ENCODE measurements at places on chromosomes 6 and 20.

- no peak for DNase-seq
Measured at GRCh38 chr20:18628330-18628920, 40.6 kb downstream of the DTD1 start.

DNA sequence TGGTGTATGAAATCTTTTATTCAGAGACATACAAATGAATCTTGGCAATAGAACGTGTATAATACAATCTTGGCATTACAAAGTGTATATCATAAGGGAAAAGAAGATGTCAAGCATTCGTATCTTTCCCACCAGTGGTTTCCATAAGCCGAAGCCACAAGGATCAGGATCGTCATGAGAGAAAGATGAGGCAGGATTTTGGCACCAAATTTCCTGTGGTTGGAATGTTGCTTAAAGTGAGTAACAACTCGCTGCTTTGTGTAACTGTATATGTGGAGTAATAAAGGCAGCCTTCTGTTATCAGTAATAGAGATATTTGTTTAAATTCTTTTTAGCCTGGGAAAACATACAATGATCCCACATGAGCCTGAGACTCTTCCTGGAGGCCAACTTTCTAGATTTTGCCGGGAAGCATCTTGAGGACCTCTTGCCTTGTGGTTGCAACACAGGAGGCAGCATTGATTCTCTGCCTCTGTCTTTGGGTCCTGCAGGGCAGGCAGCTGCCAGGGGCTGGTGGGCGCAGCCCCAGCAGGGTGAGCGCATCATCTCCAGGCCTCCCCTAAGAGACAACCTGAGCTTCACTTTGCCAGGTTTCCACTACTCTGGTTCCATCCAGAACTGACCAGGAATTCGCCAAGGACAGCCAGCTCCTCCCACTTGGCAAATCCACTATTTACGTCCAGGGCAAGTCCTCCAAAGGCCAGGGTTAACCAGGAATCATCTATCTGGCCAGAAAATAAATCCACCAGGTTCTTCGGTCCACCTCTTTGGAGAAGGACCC is 230.9 kb upstream of the SULF2 start:
- peak; percentile 100 for DNase-seq

DNA sequence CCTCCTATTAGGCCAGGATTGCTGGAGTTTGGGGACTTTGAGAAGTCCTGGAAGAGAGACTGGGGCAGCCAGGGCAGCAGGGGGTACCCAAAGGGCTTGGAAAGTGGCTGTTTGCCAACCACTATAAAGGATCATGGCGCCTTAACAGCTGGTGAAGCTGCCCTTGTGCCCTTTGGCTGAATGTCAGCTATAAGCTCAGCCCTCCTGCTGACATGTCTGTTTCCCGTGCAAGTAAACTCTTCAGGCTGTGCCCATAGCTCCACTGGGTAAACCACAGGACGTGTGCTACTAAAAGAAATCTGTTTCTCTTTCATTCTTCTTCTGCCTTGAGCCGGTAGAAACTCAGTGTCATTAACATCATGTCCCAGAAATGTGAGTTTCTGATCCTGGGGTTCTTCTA is 97.3 kb downstream of the CAP2 start:
- no peak for DNase-seq

DNA sequence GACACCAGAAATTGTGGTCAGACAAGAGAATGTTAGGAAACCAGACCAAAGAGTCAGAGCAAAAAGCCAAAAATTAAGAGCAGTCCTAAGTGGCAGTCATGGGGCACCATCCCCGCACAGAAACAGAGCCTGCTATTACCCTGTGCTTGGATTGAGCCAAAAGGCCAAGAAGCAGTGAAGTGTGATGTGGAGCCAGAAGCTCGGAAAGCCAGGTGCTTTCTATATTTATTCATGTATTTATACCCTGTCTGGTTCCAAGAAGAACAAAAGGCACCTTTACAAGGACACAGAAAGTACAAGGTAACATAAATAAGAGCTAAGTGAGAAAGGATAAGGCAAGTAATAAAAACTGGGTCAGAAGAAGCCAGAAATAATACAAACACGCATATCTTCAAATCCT is 336.2 kb upstream of the CNR1 start:
- DNase-seq = no peak

- DNase-seq = no peak
Measured at GRCh38 chr20:64001607-64002011, 20.7 kb downstream of the PRPF6 start.

DNA sequence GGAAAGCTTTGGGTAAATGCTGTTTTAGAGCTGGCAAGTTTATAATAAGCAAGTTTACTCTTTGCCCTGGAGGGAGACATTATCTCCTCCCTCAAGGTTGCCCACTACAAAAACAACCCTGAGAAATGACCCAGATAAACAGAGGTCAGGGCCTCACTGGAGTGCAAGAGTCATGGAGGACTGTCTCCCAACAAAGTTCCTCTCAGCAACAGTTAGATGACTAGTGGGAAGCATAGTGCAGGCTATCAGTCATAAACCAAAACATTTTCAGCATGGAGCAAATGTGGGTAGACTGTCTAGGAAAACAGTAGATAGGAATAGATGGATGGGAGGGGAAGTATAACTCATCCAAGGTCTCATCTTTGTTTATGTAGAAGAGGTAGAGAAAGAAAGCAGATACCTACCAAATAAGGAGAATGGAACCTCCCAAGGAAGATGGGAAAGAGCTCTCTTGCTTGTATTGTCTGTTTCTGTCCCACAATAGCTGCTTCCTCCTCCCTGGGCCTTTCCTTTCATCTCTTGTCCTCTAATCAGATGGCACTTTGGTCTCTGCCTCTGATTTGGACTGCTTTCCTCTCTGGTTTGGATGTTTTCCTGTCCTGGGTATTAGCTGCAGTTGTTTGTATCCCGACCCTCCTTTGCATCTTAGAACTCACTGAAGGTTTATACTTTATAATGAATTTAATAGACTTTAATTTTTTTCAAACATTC is 95.4 kb downstream of the WASF1 start:
- no peak for DNase-seq

DNA sequence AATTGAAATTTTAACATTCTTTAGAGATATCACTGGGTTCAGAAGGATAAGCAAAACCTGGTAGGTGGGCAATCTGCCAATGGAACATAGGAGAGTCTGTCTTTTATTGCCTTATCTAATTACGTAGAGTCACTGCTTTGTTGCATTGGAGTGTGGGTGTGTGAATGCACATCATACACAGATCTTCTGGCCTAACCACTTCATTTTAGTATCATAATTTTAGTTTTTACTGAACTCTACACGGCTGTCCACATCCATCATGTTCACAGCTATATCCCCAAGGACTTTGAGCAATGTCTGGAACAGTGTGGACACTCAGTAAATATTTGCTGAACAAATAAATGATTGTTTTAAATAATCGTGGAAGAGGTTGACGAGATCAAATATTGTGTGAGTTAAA is 104.6 kb upstream of the AKIRIN2 start:
- no peak for DNase-seq

GRCh38 chr20:2658414-2659354 is 5.3 kb downstream of the IDH3B start:
- DNase-seq = no peak

DNA sequence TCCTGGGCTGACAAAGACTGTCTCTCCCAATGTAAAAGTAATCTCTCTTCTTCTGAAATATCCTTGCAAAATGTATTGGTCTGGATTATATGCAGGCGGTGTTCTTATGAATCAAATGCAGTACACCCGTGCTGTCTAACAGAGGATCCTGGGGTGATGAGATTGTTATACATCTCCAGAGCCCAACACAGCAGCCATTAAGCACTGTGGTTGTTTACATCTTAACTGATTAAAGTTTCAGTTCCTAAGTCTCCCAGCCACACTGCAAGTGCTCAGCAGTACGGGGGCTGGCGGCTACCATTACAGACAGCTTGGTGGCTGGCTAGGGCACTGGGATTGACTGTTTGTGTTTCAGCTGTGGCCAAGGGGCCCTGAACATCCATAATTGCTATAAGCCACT is 7.0 kb downstream of the UNC93A start:
- no peak for DNase-seq

DNA sequence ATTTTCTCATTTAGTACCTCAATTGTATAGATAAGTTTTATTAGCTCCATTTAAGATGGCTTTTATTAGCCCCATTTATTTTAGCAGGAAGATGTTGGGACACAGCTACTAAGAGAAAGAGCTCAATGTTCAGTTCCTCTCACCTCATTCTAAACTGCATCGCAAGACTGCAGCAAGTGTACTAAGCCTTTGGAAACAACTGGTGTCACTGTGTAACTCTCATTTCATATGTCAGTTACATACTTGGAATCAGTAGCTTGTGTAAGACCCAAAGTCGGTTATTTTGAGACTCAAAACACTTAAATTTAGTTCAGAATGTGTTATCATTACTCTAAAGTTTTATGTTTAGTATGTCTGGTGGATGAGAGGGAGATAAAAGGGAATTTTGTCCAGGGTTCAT is 482.9 kb downstream of the BMP2 start:
- DNase-seq = no peak

DNA sequence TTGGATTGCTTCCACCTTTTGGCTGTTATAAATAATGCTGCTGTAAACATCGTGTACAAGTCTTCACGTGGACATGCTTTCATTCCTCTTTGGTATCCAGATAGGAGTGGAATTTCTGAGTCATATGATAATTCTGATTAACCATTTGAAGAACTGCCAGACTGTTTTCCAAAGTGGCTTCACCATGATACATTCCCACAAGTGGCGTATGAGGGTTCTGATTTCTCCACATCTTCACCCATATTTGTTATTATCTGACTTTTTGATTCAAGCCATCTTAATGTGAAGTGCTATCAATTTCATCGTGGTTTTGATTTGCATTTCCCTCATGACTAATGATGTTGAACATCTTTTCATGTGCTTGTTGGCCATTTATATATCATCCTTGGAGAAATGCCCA is 2.9 kb upstream of the SNRPB start:
- peak; percentile 83 for DNase-seq

DNA sequence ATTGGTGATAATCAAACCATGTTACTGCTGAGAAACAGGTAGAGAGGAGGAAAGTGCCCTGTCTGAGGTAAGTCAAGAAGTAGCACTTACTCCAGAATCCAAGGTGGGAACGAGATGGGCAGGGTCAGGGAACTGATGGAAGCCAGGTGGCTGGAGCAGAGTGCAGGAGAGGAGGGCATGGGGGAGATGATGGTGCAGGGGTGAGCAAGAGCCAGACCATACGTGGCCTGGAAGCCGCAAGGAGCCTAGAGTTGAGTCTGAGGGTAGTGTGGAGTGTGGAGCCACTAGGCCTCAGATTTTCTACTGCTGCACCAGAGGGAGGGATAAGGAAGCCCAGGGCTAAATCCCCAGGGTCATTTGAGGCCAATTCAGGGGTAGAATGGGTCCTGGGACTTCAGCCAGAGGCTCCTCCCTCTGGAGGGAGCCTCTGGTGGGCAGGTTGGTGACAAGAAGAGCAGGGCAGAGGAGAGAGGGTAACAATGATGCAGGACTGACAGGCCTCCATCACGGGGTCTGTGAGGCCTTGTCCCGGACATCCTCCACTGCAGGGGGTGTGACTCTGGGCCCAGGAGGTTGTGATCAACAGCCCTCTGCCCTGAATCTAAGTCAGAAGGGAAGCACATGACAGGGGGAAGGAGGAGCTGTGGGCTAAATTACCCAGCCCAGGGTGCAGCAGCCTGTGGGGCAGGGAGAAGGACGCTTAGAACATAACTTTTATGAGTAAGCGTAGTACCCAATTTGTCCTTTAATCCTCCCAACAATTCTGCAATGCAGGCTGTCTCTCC is 28.7 kb downstream of the COX4I2 start:
- DNase-seq = no peak

DNA sequence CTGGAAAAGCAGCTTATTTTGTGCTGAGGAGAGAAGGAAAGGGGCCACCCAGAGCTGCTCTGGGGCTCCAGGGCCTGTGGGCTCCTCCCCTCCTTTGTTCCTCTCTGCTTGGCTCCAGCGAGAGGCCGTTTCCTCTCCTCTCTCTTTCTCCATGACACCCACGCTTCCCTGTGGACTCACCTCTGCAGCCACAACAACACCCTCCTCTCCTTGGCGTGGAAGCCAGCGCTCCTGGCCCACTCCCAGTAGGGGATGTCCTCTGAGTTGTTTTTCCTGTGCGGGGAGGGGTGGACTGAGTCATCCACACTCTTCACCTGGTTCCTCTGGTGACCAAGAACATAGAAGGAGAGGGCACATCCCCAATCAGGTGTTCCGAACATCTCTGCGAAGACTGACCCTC is 4.9 kb upstream of the CDSN start:
- no peak for DNase-seq

DNA sequence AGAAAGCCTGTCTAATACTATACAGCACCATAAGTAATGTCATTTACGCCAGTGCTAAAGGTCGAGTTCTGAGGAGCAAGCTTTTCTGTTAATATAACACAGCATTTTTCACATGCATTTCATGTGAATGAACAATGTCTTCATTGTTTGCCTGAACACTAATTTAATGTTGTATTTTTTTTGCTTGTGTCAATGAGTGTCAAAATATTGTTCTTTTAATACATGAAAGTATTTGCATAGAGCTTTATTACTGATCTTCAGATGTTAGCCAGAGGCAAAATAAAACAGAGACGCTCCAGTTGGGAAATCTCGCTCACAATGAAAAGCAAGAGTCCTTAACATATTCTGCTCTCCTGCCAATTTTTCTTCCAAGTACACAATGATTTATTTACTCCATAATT is 151.8 kb downstream of the FOXC1 start:
- no peak for DNase-seq

DNA sequence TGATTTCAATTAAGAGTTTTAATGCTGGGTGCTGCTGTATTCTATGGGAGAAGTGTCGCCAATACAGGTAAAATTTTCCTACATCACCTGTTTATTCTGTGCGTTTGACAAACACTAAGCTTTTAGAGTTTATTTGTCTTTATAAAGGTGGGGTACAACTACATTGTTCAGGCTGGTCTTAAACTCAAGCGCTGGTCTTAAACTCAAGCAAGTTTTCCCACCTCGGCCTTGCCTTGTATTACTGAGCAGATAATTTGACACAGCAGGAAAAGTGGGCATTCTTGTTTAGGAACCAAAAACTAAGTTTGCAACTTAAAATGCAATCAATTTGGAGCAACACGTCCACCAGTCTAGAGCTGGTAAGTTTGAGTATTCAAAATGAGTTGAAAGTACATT is 112.9 kb upstream of the BTN3A2 start:
- DNase-seq = no peak

GRCh38 chr6:89483111-89483720 is 50.3 kb downstream of the ANKRD6 start:
- peak; percentile 43 for DNase-seq

DNA sequence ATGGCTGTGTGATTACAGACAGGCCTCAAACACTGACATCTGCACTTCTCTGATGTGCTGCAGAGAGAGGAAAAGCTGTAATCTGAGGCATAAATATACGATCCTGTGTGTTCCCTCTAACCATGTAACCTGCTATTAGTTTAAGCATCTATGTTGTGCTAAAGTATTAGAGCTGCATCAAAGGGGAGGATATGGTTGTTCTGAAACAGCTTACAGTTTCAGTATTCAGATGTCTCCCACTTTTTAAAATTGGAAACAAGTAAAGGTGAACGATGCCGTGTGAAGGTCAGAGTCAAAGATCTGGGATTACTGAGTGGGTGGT is 7.6 kb downstream of the PLEKHG1 start:
- no peak for DNase-seq
